ENCODE measurements at places on chromosomes 7 and 10.

DNA sequence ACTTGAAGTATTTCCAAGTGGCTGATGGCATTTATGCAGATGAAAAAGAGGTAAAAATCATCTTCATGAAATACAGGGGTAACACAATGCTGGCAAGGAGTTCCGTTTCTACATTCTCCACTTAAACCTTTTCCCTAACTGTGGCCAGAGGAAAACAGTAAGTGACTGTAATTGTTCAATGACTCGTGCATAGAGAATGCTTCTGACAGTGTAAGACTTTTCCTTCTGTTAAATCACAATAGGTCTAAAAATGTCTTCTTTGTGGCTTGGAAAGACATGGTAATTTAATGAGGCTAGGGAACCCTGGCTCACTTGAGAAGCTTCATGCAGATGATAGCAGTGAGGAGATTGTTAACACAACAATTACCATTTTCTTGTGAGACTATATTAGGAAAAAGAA, 50.3 kb upstream of the RSU1 start:
- DNase-seq, result no peak

- no peak for DNase-seq
These were observed 110.3 kb downstream of the DKK1 start for GRCh38 chr10:52424341-52424740.

DNA sequence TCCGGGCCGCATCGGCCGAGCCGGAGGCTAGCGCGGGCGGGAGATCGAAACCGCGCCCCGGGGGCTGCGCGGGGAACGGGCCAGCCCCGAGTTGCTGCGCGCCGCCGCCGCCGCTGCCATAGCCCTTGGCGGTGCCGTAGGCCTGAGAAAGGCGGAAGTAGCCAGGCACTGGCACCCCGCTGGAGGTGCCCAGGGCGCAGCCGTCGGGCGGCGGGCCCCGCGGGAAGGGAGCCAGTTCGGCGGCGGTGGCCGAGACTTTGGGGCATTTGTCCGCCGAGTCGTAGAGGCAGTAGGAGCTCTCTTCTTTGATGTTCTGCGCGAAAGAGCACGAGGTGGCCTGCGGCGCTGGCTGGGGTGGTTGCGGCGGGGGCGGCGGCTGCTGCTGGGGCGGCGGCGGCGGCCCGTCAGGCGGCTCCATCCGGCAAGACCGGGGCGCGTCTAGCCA, 587 bp downstream of the HOXA10 start:
- peak; percentile 42 for DNase-seq

- DNase-seq, result no peak
These were observed 201.8 kb downstream of the DYNC1I1 start for GRCh38 chr7:95974108-95974507.

DNA sequence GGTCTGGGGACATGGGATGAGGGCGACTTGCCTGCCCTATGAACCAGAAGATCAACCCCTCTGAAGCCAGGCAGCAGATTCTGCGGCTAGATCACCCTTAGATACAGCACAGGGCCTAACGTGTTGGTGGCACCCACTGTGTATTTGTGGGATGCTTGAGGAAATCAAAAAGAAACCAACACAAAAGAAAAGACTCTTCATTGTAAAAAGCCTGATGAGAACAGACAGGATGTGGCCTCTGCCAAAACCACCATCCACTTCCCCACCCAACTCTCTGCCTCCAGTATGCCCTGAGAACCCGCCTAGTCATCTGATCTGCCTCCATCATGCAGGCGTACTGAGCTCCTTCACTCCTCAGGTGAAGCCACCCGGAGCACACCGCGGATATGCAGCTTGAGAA, 97.2 kb upstream of the INSYN2A start:
- no peak for DNase-seq

- no peak for DNase-seq
These were observed 303.3 kb upstream of the COBL start for GRCh38 chr7:51619880-51620279.

DNA sequence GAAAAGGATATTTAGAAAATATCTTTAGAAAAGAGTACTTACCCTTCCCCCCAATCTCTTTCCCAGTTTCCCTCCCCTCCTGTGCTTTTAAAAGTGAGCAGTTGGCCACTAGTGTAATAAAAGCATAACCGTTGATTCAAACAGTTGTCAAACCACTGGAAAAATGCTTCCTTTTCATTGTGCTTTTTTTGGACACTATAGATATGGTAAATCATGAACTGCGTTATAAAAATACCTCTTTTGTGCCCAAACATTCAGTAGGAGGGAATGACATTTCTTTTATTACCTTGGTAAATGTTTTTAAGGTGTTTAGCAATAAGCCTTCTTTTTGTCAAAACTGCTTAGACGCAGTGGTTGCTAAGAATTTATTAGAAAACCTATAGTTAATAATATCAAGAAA, 232.4 kb downstream of the SLC25A13 start:
- DNase-seq, result no peak

DNA sequence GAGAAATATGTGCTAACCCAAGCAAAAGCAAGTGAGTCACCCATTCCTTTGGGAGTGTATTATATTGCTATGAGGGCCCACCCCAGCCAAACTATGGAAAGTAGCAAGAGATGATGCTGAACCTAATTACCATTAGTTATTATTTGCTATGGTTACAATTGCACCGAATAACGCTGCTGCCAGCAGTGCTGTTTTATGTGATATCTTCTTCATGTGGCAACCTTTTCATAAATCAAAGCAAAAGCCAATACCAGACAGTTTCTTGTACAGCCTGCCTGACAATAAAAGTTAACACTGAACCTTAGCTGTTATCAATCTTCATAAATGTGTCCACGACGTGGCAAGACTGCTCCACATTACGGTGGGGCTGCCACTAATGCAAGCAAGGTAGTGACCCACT, 241.7 kb upstream of the PLXNA4 start:
- no peak for DNase-seq

- DNase-seq, result peak; percentile 90
These were observed 50.2 kb downstream of the ELFN1 start for GRCh38 chr7:1720326-1720725.

GRCh38 chr7:147535701-147536111, 1054.9 kb upstream of the C7orf33 start:
- DNase-seq, result no peak

DNA sequence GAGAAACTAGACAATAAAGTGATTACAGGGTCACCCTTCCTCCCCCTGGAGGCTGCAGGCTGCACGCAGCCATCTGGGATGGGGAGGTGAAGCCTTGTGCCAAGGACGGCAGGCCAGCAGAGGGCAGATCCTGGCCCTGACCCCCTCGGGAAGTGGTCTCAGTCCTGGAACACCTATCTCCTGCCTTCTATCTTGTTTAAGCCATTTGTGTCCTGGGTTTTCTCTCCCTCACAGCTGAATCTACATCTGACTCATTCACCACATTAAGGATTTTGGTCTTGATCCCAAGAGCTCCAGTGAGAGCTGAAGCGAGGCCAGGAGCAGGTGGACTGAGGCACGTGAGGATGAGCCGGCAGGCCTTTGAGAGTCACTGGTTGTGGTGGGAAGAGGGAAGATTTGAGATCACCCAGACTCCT, 16.4 kb upstream of the PARP12 start:
- no peak for DNase-seq

- peak; percentile 44 for DNase-seq
These were observed 10.0 kb upstream of the SLIT1 start for GRCh38 chr10:97195706-97196222.

DNA sequence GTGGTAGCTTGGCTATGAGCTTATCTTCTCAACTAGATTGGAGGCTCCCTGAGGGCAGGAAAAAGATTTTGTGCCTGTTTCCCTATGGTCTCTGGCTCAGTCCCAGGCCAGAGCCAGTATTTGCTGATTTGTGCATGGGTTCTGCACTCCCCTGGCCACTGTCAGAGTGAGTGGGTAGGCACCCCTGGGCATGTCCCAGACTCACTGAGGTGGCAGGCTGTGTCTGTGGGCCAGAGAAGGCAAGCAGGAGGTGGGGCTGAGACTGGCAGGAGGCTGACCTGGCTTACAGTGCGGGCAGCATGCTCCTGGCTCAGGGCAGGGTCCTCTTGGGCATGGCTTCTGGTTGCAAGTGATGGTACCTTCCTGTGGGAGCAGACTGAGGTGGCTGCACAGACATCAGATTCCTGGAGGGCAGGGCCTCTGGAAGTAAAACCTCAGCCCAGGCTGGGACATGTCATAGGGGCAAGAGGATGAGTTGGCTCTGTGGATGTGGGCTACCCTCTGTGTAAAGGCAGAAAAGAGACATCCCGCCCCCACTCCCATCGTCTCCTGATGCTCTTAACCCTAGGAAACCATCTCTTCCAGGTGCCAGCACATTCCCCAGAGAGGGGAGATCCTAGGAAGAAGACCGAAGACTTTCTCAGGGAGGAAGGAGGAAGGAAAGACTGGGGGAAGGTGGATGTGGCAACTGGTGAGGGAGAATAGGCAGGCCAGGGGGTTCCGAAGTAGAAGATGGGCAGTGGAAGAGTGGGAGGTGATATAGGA, 4.3 kb downstream of the KCP start:
- no peak for DNase-seq

- peak; percentile 89 for DNase-seq
These were observed 216.4 kb upstream of the LRGUK start for GRCh38 chr7:133910761-133911160.

GRCh38 chr10:91540733-91541132, 92.1 kb downstream of the PPP1R3C start:
- no peak for DNase-seq

DNA sequence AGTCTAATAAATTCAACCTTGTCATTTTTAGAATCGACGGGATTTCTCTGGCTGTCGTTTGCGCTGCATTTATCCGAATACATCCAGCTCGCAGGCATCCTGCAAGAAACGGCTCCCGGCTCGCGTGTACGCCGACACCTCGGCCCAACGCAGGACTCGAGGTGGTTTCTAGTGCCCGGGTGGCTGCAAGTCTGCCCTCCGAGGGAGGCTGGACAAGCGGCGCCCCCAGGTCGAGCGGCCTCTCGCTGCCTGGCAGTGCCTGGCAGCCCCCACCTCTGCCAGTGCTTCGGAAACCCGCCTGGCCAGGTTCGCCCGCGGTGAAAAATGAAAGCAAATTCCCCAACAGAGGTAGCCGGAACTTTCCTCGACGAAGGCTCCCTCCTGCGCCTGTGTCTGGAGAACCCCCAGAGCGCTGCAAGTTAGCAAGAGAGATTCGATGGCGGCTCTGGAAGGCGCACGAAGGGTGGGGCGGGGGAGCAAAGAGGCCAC, 5.7 kb upstream of the ZNF503 start:
- DNase-seq, result no peak
